ENCODE measurements at places on chromosomes 16 and 17. TPM values are rescaled to one million over a fixed set of nuclear protein-coding genes. Genes with fewer than 3 reads are reported as not detected.

The SMTNL2 gene
- total RNA-seq: 6.4 TPM

The TRPV2 gene
- total RNA-seq: 120 TPM

The KRTAP4-4 gene
- not detected for total RNA-seq

The CD7 gene
- 7.1 TPM for total RNA-seq
